Midbrain (tissue), 1 donor: ENCODE measurements at places on chromosomes 4 and X.

GRCh38 chrX:115018944-115019343, 1.5 kb upstream of the IL13RA2 start:
- no peak for DNase-seq

- DNase-seq: no peak
These were observed 4.7 kb upstream of the NEUROG2 start for GRCh38 chr4:112520598-112521122.

DNA sequence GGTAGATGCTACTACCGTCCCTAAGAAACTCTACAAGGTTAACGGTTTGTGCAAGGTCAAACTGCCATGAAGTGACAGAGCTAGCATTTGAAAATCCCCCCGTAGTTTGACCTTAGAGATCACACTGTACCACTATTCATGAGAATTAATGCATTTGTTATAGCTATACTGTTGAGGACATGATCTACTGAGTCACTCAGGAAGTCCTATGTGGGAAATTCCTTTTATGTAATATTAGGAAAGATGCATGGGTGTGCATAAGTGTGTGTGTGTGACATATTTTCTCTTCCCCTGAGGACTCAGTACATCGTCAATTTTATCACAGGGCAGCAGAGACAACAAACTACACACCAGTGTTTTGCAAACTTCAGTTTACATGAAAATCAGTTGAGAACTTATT, 141.1 kb downstream of the FBXW7 start:
- DNase-seq: no peak

- DNase-seq: no peak
These were observed 246.1 kb downstream of the NR3C2 start for GRCh38 chr4:148196164-148196563.

GRCh38 chrX:32530802-32531403, 680.4 kb downstream of the DMD start:
- DNase-seq: peak; percentile 69

- no peak for DNase-seq
These were observed 413.2 kb upstream of the TECRL start for GRCh38 chr4:64822405-64822804.

DNA sequence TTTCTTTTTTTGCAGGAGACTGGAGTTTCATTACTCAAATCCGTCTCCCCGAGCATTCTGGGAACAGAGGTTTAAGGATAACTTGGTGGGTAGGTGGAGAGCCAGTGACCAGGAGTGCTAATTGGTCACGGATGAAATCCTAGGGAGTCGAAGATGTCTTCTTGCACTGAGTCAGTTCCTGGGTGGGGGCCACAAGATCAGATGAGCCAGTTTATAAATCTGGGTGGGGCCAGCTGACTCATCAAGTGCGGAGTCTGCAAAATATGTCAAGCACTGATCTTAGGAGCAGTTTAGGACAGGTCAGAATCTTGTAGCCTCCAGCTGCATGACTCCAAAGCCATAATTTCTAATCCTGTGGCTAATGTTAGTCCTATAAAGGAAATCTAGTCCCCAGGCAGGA, 741.3 kb downstream of the PCDH7 start:
- no peak for DNase-seq

DNA sequence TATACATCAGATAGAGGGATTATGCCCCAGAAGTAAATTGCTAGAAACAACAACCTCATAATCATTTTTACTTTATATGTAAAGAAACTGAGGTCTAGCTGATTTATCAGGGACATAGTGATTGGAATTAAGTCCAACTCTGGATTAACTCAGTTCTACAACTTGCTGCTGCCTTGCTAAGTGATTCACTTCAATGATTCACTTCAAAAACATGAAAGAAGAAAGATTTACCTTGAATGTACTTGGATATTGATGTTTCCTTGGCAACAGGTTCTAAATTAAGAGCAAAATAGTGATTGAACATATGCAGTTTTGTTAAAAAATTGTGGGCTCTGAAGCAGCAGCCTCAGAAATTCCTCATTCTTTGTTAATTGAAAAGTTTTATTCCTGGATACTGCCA, 99.8 kb upstream of the H2AZ1 start:
- DNase-seq: no peak

DNA sequence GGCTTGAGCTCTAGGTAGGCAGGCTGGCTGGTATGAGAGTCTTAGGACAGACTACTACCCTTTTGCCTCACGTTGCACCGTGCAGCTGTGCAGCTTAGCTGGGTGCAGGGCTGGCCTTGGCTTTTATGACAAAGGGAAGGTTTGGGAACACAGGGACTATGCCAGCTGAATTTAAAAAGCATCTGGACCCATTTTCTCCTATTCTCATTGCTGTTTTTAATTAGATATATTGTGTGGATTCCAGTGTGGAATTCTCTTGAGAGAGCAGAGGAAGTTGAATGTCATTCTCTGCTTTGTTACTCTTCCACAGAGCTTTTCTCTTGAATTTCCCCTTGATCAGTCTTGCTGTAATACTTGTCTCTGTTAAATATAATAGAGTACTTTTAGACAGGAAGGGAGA, 192.7 kb downstream of the ZNF330 start:
- no peak for DNase-seq

DNA sequence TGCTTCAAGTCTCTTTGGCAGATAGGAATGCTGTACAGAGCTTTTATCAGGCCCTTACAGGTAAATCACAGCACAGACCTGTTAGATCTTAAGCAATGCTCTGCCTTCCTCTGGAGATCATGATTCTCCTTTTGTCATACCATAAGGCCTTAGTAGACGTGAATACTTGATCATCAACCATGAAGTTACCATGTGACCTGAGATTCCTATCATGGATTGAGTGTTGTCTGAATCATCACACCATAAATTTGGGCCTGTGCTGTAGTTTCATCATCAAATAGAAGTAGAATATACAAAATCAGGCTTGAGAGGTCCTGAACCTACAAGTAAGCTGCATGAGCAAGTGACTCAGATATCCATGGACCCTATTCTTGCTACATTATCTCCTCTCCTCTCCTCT, 466.8 kb upstream of the INTU start:
- no peak for DNase-seq

DNA sequence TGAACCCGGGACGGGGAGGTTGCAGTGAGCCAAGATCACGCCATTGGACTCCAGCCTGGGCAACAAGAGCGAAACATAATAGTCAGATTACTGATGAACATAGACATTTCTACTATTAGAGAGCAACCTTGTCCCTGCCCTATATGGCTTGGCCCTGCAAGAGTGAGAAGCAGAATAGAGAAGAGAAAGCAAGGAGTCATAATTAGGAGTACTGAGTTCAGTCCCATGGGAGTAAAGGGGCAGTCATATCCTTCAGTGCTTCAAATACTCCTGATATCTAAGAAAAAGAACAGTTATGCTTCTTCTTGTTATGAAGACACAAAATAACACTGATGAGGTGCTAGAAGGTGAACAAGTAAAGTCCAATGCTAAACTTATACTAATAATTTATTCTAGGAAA, 33.8 kb downstream of the CLDN2 start:
- no peak for DNase-seq
